Umbilical cord (tissue), 2 donors: ENCODE measurements at places on chromosomes 2 and 18.

DNA sequence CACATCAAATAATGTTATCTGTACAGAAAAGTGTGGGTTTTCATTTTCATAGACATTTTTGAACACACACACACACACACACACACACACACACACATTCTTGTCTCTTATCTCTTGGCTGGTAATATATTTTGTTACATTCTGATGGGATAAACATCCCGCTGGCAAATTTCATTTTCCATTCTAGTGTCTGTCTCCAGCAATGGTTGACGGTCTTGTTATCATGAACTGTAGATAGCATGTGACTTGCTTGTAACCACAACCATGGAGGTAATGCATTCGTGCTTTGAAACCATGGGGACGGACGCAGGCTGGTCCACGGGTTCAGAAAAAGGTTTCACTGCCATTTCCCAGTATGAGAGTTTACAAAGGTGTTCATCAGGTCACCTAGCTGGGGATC lies 156.4 kb downstream of the PPP1R1C start:
- DNase-seq, result peak; percentile 5

DNA sequence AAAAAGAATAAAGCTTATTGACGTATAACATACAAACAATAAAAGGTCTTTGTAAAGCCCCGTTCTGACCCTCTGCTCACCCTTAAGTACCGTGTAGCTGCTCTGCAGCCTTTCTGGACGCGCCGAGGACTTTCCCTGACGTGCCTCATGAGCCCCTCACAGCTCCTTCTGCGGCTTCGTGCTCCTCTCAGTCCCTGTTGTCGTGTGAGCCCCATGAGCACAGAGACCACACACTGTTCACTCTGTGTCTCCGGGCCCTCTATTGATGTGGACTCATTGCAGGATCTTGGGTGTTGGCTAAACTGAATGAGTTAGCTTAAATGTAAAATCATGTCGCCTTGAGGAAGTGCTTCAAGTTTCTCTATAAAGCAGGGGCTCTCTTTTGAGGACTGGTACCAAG lies 43.6 kb upstream of the INHBB start:
- DNase-seq, result no peak

DNA sequence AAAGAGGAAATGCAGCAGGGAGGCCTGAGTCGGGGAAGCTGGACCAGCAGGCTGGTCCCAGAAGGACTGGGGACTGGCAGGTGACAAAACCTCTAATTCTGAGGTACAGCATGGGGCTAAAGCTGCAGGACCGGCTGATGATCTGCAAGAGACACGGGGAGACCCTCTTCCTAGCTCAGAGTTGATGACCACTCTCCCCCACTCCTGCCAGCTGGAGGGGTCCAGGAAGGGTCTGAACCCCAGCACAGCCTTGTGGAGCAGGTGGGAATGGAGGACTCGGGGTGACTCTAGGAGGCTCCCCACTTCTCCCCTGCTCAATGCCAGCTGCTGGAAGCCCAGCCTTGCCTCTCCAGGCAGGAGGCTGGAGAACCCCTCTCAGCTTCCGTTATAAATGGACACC lies 67.7 kb downstream of the TWIST2 start:
- no peak for DNase-seq

GRCh38 chr2:32558492-32558891 lies 69.4 kb upstream of the TTC27 start:
- DNase-seq, result peak; percentile 6

DNA sequence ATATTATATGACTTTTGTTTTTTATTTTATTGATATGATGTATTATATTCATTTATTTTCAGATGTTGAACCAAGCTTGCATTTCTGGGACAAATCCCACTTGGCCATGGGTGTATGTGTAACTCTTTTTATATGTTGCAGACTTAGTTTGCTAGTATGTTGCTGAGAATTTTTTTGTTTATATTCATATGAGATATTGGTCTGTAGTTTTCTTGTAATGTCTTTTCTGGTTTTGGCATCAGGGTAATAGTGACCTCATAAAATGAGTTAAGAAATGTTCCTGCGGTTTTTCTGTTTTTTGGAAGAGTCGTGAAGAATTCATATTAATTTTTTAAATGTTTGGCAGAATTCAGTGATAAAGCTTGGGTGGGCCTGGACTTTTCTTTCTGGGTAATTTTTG lies 88.7 kb downstream of the ASB1 start:
- no peak for DNase-seq

GRCh38 chr2:26401739-26402541 lies at the start of gene DRC1:
Gene DRC1 (plus strand): TSS chr2:26401920. CDS start chr2:26401990, 70 bp downstream.
- peak; percentile 86 for DNase-seq

DNA sequence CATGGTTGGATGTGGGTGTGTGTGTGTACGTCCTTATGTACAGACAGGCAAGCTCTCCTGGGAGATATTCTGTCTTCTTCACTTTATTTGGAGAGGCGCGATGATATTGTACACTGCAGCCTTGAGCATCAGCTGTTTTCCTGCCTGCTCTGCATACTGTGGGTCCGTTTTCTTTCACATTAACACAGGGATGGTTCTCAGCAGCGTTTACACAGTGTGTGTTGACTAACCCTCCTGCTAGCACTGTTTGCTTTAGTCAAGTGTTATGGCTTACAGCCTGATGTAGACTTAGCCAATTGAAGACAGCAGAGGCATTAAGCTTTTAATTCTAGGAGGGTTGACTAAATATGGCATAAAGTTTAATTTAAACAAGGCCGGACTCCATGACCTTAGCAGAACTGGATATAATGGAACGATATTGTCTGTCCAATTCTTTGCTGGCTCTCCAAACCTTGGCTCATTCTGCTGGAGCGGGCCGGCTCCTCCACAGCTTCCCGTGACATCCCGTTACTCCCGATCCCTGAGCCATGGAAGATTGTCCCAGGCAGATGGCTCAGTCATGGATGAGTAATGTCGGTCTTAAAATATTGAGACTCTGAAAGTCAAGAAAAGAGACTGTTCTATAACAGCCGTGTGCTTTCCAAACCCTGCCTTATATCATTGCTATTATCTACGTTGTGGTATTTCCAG lies 134.7 kb downstream of the TPGS2 start:
- peak; percentile 86 for DNase-seq

DNA sequence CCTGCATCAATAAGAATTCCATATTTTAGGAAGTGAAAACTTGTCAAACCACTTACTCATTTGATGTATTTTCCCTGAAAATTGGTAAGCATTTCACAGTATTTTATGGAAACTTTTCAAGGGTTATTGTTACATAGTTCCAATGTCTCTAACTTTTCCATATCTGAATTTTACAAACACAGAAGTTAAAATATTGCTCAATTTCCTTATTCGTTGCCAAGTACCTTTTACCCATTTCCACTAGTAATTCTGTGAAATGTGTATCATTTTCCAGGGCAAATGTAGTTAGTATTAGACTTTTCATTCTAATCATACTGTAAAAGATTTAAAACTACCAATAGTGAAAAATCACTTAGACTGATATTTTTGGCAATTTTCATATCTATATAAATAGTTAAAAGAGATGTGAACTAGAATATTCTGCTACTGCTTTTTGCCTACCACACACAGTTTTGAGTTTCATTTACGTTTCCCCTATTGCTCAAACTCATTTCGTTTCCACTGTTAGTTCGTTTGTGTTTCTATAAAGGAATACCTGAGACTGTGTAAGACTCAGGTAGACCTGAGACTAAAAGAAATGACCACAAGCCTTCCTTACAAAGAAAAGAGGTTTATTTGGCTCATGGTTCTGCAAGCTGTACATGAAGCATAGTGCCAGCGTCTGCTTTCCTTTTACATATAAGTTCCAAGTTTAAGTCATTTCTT lies 86.3 kb downstream of the PMS1 start:
- no peak for DNase-seq

- DNase-seq, result peak; percentile 63
Observed at GRCh38 chr2:175180701-175181103, 808 bp downstream of the ATP5MC3 start.

GRCh38 chr18:46294751-46295150 lies 190.6 kb downstream of the HAUS1 start:
- DNase-seq, result no peak

GRCh38 chr18:33232318-33232626 lies 208.2 kb downstream of the CCDC178 start:
- DNase-seq, result no peak

DNA sequence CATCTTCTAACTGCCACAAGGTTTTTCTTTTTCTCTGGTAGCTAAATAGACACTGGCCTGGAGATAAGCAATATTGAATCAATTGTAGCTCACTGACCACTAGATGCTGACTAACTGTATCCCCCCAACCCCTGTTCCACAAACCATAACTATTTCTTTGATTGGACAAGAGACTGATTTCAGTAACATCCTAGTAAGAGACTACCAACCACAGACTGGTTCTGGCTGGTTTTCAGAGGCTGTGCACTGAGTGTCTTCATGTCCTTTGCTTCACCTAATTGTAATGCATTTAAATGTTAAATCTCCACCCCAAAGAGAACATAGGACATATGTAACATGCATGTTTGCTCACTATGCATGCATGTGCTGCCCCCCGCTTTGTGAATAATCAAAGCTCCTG lies 3.2 kb upstream of the AAK1 start:
- DNase-seq, result no peak

GRCh38 chr2:219358170-219359075 lies 25.9 kb upstream of the RESP18 start:
- no peak for DNase-seq

- no peak for DNase-seq
Observed at GRCh38 chr2:40256649-40257048, 195.2 kb downstream of the SLC8A1 start.

- no peak for DNase-seq
Observed at GRCh38 chr2:224538561-224539138, 46.5 kb downstream of the CUL3 start.
